ENCODE measurements at places on chromosomes 13 and 19.

DNA sequence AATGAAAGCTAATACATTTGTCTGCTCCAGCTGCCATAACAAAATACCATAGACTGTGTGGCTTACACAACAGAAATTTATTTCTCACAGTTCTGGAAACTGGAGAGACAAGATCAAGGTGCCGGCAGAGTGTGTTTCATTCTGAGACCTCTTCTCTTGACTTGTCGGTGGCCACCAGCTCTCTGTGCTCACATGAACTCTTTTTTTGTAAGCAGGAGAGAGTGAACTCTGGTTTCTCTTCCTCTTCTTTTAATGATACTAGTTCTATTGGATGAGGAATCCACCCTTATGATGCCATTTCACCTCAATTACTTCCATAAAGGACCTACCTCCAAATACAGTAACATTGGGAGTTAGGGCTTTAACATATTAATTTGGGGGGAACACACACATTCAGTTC lies 11.7 kb downstream of the KCTD12 start:
- no peak for DNase-seq

DNA sequence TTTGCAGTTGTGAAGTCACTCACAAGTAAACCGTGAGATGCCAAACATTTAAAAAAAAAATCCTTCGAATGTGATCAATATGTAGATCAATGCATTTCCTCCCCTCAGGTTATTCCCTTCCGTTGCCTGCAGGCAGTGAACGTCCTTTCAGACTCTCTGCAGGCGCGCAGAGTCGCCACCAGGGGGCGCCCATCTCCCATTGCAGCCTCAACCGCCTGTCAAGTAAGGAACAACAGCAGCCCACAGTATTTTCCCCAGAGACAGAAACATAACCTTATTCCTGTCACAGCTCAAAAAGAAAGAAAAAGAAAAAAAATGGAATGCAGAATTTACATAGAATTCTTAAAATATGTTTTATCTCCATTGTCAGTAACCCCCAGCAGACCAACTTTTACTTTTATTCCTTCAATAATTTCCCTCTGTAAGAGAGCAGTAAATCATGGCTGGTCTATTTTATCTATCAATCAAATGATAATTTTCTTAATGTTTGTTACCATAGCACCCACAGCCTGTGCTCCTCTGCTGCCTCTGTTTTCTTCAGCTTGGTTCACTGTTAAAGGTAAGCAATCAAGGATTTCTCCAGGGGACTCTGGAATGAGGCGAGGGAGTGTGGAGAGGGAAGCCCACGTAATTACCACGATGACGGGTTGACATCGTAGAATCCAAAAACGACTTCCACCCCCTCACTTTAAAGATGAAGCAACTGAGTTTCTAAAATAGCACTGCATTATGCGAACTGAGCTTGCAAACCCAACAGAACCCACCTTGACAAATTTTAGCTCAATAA lies 637.6 kb upstream of the ARGLU1 start:
- no peak for DNase-seq

DNA sequence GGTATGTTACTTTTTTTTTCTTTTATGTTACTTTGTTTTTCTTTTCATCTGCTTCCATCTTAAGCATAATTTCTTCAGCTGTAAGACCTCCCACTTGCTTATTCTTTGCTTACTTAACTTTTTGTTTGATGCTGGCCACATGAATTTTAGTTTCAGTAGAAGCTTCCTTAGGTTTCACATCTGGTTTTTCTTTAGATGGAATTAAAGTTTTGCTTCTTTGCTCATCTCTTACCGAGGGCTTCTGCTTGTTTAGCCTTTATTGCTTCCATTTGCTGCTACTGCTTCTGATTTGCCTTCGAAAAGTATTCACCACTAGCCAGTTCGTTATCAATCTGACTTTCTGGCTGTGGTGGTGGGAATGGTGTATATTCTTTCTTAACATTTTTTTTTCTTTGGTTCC lies 90.9 kb downstream of the GJA3 start:
- DNase-seq, result no peak

DNA sequence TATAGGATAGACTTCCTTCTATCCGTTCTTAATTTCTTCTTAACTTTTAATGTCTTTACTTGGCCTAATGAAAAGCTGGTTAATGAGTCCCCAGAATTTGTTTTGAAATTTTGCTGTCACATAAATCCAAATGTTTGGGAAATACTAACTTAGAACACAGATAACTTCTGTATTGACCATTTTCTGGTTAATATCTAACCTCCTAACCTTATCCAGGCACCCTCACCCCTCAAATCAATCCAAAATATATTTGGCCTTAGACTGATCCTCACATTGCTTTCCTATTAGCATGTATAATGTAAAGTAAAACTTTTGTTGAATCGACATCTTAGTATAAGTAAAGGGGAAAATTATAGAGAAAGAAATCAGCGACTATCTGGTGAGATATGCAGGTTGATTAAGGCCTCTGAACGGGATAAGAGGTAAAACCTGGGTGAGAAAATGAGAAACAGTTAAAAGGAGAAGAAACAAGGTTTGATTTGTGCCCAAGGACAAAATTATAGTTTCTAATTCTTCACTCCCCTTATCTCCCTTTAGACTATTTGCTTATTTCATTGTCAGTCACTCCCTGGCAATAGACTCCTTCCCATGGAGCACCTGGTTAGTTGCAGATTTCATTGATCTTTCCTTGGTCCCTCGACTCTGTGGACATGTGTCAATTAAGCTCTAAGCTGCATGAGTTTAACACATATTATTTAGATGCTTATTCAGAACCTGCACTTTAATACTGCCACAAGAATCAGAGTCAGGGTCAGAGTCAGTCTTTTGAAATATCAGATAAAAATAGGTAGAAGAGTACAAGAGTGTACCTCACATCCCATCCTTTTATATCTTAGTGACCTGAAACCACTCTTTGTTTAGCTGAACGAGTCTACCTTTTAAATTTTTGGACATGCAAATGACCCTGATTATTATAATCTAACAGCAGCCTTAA lies 119.2 kb upstream of the MLNR start:
- no peak for DNase-seq

- DNase-seq, result no peak
Measured at GRCh38 chr19:29564574-29565005, 38.8 kb downstream of the VSTM2B start.

DNA sequence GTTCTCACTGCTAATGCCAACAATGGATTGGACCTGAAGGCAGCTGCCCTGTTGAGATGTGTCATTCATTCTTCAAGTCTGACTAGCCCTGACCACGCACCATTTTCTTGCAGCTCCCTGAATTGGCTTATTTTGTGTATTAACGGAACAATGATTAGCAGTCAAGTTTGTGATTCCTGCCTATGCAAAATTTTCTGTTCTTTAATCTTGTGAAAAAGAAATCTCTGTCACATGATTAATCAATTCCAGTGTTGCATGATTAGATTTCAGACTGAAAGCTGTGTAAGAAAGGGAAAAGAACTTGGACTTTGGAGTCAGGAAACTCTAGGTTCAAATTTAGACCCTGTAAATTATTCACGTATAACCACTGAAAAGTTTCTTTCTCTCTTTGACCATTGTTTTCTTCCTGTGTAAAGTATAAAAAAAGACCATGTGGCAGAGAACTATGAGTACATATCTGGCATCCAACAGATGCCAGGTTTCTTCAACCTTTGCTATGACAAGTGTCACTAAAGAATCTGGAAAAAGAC lies 64.5 kb upstream of the SLC10A2 start:
- DNase-seq, result no peak

GRCh38 chr19:15417699-15418098 lies 1.1 kb downstream of the AKAP8L start:
- DNase-seq, result no peak

- no peak for DNase-seq
Measured at GRCh38 chr13:23699271-23699670, 129.1 kb downstream of the TNFRSF19 start.

DNA sequence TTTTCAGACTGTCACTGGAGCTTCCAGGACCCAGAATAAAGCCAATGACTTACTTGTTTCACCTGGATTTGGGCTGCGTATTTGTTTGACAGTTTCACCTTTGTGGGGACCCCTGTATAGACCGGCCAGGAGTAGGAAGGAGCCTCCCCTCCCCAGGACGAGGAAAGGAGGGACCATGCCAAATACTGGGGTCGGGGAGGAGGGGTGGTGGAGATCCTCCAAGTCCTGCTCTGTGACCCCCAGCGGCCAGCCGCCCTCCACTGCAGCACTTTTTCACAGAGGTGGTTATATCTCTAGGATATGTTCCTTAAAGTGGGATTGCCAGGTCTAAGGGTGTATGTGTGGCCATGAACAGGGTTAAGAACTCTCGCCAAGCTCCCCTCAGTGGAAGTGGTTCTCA lies 25.7 kb upstream of the ZNF492 start:
- no peak for DNase-seq

- DNase-seq, result no peak
Measured at GRCh38 chr13:38980750-38981078, 9.9 kb downstream of the STOML3 start.

GRCh38 chr19:51009061-51009891 lies 7.9 kb upstream of the KLK8 start:
- DNase-seq, result no peak

DNA sequence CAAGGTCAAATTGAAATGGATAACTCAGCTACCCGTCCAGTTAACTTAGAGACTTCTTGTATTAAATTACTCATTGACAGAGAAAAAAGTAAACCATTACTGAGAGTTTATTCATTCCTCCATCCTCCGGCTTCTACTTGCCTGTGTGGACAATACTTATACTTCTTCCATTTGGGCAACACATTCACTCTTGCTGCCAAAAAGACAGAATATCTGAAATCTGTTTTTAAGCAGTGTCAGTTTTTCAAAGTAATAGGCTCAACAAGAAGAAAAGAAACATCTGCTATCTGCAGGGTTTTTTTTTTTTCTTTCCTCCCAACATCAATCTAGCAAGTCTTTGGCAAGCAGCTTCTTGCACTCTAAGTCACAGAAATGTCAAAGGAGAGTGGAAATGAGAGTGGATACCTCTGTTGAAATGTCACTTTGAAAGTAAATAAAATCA lies 1142.8 kb downstream of the PCDH9 start:
- no peak for DNase-seq

DNA sequence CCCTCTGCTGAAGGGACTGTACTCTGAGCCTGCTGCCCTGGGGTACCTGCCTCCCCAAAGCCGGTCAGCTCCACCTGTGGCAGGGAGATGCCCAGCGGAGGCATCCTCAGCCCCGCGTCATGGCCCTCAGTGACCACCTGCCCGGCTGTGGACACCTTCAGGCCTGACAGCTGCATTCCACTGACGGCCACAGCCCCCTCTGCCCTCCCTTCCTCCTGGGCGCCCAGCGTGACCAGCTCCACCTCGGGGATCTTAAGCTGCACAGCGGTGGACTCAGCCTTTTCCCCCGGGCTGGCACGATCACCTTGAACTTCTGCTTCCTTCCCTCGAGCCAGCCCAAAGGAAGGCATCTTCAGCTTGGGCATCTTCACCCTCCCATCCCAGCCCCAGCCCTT lies 4.8 kb upstream of the HIPK4 start:
- no peak for DNase-seq

- DNase-seq, result no peak
Measured at GRCh38 chr13:108629181-108629752, at the start of gene MYO16. TSS of gene MYO16 (plus strand) at chr13:108629611. CDS start at chr13:108629845, 234 bp downstream.

DNA sequence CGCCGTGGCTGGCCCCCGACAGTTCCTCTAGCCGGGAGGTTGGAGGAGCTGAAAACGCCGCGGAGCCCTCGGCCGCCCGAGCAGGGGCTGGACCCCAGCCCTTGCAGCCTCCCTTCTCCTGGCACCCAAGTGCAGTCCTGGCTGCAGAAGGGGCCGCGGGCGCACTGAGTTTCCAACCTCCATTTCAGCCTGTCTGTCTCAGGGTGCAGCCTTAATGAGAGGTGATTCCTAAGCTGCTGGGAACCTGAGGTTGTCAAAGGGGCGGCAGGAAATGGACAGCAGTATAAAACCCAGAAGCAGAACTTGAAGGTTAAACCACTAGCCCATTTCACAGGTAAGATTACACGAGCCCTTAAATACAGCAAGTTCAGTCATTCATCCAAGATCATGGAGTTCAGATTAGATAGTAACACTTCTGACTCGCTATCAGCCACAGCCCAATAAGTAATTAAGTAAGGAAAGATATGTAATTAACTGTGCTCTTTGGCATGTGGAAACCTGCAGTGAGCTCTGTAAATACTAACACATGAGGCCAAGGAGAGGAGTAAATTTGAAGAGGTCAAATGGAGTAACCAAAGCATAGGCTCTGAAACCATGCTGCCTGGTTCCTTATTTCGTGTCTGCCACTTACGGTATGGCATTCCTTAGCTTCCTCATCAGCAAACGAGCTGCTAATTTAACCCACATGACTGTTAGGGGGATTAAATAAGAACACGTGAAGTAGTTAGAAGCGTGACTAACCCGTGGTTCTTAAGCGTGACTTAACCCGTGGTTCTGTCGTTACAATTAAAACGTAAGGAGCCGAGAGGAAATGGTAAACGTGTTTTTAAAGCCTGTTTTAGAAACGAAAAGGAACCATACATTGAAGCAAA lies 686 bp downstream of the SETDB2 start:
- DNase-seq, result no peak
